ENCODE measurements at places on chromosomes 12 and 14. TPM values are rescaled to one million over a fixed set of nuclear protein-coding genes. Genes with fewer than 3 reads are reported as not detected.

The SPX gene
- total RNA-seq, result 10.0 TPM

- DNase-seq, result no peak
Observed at GRCh38 chr12:93009533-93009932, 80.4 kb upstream of the EEA1 start.

DNA sequence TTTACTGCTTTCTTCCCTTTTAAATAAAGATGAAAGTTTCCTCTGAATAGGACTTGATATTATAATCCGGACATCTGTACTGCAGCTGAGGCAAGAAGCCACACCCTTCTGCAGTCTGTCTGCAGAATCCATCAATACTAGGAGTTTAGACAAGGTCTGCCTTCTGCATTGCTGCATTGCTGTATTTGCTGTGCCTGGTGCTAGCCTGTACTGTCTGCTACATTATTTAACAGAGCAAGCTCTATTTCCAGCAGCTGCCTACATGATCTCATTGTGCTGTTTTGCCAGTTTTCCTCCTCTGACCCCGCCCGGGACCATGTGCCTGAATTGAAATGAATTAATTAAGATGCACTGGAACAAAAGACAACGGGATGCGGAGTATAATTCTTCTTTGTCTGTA lies 1.7 kb downstream of the TUBA1A start:
- DNase-seq, result peak; percentile 82

DNA sequence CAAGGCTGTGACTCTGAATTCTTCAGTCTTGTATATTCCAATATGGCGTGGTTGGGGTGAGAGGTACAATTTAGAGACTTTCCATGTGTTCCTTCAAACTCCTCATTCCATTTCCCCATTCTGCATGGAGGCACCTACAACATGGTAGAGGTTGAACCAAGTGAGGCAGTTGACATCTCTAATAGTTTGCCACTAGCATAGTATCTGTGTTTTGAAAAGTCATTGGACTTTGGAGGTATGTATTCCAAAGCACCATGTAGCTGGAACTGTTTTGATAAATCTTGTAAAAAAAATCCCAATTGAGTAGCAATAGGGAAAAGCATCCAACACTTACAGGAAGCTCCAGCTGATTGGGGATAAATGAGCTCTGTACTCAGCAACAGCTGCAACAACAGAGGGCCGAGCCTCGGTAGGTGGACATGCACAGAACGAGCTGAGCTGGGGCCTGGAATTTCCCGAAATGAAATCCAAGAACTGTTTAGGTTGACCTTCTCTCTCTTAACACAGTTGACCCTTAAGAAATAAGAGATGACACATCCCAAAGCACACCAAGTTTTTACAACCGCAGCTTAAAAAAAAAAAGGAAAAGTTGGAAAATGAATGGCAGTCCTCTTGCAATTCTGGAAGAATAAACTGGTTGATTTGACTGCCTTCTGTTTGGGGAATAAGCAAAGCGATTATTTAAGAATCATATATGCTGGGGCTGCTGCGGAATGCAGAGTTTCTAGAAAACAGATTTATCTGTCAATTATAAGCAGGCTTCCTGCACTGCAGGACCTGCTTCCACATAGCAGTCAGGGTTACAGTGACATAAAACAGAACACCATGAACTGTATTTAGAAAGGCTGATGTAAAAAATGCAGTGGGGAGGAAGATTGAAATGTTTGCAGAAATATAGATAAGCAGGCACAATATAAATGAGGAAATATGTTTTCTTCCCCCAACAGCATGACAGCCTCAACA lies 194.6 kb upstream of the KRR1 start:
- DNase-seq, result peak; percentile 80

- no peak for DNase-seq
Observed at GRCh38 chr12:71799106-71799505, 40.5 kb upstream of the TBC1D15 start.

DNA sequence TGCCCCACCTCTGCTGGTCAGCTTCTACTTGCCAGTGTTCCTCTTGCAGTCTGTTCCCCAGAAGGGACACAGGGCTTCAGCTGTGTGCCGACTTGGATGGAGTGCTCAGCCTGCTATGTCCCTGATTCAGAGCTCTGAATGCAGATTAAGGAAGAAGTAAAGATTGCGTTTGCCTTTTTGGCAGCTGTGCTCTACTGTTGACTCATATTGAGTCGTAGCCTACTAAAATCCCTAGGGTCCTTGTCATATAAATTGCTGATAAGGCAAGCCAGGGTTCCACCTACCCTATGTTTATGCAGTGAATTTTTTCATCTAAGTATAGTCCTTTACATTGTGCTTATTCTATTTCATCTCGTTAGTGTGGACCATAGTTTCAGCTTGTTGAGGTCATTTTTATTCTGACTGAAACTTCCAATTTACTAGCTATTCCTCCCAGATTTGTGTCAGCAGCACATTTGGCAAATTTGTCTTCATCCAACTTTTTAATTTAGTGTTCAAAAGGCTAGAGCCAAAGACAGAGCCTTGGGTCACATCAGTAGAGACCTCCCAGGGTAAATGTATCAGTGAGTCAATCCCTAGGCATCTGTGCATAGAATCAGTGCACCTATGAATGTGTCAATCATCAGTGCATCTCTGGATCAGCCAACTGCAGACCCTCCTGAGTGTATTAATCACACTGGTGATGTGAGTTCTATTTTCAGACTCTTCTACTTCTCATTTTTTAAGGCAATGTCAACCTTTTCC lies 31.9 kb downstream of the CACNA1C start:
- no peak for DNase-seq

The CCDC197 gene
- total RNA-seq, result 3.4 TPM

GRCh38 chr12:32107359-32108267 lies 966 bp downstream of the BICD1 start:
- no peak for DNase-seq
